ENCODE measurements at places on chromosomes 4 and X.

GRCh38 chrX:9687899-9688298 is 77.7 kb downstream of the GPR143 start:
- DNase-seq: no peak

GRCh38 chr4:59728496-59728895 is 1471.6 kb upstream of the ADGRL3 start:
- DNase-seq: no peak

GRCh38 chrX:86051741-86052140 is 4.4 kb upstream of the CHM start:
- DNase-seq: no peak

- DNase-seq: no peak
These were observed 23.4 kb downstream of the FBXO8 start for GRCh38 chr4:174260099-174260498.

- DNase-seq: no peak
These were observed 412.5 kb downstream of the ADAM29 start for GRCh38 chr4:175330652-175331051.

GRCh38 chr4:136025540-136025939 is 1506.8 kb downstream of the PCDH18 start:
- no peak for DNase-seq

DNA sequence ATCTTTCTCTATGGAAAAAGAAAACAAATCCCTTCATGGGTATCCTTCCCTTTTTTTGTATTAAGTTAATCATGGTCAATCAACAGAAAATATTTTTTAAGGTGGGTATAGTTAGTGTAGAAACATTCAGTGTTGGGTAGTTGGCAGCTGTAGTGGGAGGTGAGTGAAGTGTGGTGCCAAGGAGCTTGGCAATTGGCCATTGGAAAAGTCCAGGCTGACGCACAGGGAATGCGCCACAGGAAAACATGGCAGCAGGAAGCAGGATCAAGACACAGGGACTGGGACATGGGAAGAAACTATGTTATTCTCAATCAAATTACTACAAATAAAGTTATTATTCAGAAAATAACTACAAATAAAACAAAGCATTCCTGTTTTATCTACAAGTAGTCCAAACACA is 20.0 kb downstream of the PALLD start:
- DNase-seq: no peak

GRCh38 chr4:85669204-85669603 is 194.3 kb downstream of the ARHGAP24 start:
- no peak for DNase-seq

DNA sequence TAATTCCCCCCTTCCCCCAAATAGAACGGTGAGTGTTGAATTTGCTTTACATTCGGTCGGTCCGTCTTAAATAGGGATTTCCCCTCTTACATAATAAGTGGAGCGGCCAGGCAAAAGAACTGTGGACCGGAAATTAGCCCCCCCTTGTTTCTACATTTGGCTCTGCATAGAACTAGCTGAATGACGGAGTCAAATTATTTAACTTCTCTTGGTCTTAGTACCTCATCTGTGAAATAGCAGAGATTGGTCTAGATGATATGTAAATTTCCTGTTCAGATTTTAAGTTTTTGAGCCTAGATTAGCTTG is 1.3 kb downstream of the SPATA18 start:
- no peak for DNase-seq

GRCh38 chr4:140153718-140154571 is at the start of gene MAML3:
MAML3 (minus strand) TSS chr4:140154184; CDS start chr4:140153327, 857 bp downstream.
- DNase-seq: no peak

DNA sequence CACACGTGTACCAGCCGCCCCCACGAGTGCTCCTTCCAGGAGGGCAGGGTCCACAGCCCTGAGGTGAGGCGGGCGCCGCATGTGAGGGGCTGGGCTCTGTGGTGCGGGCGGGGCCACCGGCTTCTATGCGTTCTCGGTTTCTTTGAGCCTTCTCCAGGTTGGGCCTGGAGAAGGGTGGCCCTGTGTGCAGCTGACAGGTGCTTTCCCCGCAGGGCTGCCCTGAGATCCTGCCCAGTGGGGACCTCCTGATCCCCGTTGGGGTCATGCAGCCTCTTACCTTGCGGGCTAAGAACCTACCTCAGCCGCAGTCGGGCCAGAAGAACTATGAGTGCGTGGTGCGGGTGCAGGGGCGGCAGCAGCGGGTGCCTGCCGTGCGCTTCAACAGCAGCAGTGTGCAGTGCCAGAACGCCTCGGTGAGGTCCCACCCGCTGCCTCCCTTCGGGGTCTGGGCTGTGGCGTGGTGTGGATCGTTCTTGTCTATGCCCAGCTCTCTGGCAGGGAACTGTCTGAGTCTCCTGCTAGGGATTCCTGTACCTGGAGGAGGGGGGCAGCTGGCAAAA is 6.8 kb downstream of the PLXNA3 start:
- DNase-seq: no peak

- DNase-seq: no peak
These were observed 47.9 kb downstream of the SOWAHB start for GRCh38 chr4:76850010-76850441.

DNA sequence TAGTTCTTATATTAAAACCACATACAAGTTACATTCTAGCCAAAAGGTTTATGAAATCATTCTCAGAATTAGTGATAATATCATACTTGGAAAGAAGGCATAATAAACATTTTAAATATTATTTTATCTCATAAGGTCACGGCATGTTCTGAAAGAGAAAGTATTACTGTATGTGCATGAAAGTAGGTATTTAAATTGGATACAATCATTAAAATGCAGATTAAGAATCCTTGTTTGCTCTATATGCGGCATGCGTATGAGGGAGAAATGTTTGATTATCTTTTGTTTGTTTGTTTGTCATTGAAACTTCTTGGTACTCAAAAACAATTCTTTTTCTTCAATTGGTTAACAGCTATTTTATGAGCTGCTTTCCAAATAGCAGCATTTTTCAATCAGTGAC is 183.9 kb upstream of the TLL1 start:
- DNase-seq: no peak

DNA sequence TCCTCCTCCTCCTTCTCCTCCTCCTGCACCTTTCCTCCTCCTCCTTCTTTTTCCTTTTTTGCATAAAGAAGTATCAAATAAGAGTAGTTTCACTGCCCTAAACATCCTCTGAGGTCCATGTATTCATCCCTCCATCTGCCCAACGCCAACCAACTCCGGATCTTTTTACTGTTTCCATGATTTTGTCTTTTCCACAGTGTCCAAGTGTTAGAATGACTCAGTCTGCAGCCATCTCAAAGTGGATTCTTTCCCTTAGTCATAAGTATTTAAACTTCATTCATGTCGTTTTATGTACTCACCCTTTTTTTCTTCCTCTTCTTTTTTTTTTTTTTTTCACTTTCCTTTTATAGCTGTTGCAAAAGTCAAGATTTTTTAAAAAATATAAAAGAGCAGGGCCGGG is 12.9 kb downstream of the CSF2RA start:
- DNase-seq: no peak

GRCh38 chr4:22522706-22523501 is 7.0 kb upstream of the ADGRA3 start:
- DNase-seq: no peak

- DNase-seq: no peak
These were observed 342.8 kb downstream of the DHX15 start for GRCh38 chr4:24241511-24241910.

GRCh38 chrX:20116087-20116576 is 575 bp downstream of the MAP7D2 start:
- DNase-seq: no peak

DNA sequence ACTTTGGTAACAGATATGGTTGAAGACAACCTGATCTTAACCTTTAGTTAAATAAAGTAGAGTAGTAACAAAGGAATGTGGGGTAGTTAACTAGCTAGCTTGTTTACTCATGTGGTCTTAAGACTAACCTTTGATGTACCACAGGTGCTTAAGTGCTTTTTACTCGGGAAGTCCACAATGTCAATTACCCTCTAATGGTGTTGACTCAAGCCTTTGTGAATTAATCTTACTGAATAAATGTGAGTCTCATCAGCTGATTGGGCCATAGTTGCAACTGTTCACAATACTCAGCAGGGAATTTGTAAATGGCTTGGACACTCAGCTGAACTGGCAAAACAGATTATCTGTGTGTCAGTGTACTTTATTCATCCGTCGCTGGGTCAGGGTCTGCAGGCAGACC is 119.0 kb upstream of the UGT8 start:
- DNase-seq: no peak

DNA sequence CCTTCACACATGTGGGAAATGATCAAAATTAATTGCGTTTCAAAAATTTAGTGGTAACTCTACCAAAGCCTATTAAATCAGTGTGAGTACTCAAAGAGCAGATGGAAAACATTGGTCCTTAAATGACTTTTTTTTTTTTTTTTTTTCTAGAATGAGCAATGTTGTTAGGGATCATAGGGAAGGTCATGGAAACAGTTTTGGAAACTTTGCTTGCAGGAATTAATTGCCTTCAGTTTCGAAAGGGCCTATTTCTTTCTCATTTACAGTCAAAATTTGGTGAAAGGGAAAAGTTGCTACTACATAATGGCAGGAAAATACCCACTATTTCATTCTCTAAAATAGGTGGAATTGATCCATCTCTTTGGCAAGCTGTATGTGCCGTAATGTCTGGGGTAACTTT is 160.9 kb downstream of the RTL9 start:
- no peak for DNase-seq

- no peak for DNase-seq
These were observed 448.7 kb upstream of the FAT1 start for GRCh38 chr4:187172340-187172761.

DNA sequence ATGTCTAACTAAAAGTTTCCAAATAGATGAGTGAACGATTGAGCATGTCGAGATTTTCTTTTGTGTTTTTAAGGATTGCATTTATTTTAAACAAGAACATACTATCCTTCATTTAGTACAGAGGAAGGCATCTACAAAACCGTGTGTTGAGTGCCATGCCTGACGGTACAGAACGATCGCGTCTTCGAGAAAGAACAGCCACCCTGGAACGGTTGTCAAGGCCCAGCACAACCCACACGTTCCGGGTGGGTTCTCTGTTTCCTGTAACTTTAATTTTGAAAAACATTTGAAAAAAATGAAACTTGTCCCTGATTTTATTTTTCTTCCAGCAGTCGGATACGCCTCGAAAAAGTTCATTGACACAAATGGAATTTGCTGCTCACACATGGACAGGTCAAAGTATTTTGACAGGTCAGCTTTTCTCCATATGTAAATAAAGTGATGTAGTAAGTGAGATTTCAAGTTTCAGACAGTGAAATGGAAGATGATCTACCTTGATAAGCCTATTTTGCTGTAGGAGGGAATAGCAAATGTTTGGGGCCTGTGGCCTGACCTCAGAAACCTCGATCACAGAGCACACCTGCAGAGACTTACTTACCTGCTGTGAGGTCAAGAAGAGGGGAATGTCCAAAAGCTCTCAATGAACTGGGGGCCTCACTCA is 24.4 kb upstream of the CYP4V2 start:
- DNase-seq: no peak

DNA sequence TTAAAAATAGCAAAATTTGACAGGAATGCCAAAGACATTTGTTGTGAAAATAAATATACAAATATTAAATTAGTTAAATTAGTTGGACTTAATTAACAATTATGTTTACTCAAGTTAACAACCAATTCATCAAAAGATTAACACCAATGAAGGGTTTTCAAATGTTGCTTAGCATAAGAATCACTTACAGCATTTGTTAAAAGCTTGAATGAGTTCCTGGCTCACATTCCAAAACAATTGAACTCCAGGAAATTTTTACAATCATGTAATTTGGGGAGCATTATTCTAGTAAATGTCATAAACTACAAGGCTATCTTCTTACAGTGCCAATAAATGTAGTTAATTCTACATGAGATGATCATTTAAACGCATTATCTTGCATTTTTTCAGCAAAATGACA is 249.7 kb upstream of the MAGEB2 start:
- no peak for DNase-seq

DNA sequence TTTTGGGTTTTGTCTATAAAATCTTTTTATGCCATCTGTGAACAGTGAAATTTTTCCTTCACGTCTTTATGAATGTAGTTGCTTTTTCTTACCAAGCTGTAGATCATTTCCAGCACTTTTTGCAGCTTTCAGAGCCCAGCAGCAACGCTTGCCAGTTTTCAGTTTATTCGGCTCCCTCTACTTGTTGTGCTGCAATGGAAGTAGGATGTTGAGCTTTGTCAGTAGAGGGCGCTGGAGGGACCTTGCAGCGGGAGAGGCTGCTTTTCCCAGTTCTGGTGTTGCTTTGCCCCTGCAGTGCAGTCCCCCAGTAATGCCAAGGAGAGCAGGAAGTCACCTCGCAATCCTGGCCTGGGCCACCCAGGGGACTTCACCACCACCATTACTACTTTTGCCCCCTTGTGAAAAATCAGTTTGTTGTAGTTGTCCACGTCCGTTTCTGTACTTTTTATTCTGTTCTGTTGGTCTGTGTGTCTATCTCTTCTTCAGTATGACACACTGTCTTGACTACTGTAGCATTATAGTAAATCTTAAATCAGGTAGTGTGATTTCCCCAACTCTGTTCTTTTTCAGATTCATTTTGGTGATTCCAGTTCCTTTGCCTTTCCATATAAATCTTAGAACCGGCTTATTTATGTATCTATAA is 21.8 kb downstream of the CMC4 start:
- DNase-seq: no peak

Measured in D721Med (cell line).